Stimulated activated CD4-positive, alpha-beta T cell treated with anti-CD3 and anti-CD28 coated beads, TNF-alpha, amount 100 ng/mL, for 24 hours (primary cell): ENCODE measurements at places on chromosomes 11 and 22.

- DNase-seq, result no peak
Measured at GRCh38 chr11:45929486-45930030, 7.1 kb downstream of the LARGE2 start.

DNA sequence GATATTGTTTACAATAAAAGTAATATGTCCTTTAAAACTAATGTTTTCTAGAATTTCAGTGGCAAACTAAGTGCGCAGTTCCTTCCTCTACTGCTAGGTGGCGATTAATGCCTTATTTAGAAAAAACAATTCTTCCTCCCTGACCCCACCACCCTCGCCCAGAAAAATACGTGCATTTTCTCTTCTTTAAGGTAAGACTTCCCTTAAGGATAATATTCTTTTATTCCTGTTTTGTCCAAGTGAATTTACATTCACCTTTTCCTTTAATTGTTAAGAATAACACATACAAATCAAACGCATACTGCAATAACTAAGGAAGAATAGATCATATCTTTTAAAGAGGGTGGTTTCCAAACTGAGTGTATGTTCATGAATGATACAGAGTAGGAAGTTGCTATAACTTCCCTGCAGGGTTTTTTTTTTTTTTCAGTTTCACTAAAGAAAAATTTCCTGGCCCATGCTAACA, 17.0 kb upstream of the PSMA1 start:
- DNase-seq, result peak; percentile 16

GRCh38 chr22:24186352-24186740, 5.1 kb downstream of the SUSD2 start:
- no peak for DNase-seq

- no peak for DNase-seq
Measured at GRCh38 chr11:119100994-119101758, 477 bp downstream of the DPAGT1 start.

DNA sequence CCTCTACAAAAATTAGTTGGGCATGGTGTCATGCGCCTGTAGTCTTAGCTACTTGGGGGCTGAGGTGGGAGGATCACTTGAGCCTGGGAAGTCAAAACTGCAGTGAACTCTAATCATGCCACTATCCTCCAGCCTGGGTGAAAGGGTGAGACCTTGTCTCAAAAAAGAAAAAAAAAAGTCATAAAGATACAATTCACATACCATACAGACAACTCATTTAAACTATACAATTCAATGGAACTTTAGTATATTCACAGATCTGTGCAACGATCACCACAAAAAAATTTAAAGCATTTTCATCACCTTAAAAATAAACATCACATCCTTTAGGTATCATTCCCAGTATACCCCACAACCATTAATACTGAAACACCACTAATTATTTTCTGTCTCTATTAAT, 201.2 kb downstream of the PGR start:
- DNase-seq, result no peak
